ENCODE measurements at places on chromosomes 1 and 21. TPM values are rescaled to one million over a fixed set of nuclear protein-coding genes. Genes with fewer than 3 reads are reported as not detected.

DNA sequence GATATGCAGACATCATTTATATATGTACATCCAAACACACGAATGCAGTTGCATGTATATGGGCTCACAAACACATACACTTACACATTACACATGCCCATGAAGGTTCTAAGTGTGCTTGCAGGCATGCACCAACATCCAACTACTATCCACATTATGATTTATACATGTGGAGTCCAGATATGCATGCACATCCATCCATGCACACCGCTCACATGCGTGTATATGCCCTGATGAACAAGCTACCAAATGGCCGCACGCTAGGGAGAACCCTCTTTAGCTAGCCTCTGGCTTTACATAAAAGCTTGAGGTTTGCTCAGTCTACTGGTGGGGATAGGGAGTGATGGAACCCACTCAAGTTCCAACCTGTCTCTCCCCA lies 8.5 kb downstream of the GPR3 start:
- DNase-seq: no peak

- no peak for DNase-seq
Observed at GRCh38 chr1:197184190-197184589, 37.7 kb upstream of the ASPM start.

DNA sequence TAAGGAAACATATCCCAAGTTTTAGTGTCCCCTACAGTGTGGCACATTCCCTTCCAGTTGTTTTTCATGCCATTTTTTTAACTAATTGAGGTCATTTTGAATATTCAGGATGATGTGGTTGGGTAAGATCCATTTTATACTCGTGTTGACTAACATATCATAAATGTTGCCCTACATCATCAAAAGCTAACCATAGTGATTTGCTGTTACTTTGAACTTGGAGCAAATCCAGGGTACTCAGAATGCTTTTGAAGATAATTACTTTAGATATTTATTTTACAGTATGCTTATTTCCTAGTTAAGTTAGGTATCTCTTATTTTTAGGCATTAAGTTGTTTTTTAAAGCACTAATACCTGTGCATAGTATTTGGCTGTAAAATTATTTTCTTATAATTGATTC lies 57.8 kb downstream of the DYRK1A start:
- DNase-seq: no peak

DNA sequence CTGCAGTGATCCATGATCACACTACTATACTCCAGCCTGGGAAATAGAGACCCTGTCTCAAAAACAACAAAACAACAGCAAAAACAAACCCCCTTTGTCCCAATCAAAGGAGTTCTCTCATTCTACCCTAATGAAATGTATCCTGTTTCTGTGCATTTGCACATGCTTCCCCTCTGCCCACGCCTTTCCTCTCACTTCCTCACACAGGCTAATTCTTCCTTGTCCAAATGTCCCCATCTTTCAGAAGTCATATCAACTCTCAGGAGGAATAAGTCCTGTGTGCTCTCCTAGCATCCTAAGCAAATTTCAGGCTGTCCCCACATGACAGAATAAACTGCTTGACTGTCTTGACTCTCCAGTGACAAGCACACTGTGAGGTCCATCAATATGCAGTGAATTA lies 8.1 kb upstream of the ATP1B1 start:
- no peak for DNase-seq

DNA sequence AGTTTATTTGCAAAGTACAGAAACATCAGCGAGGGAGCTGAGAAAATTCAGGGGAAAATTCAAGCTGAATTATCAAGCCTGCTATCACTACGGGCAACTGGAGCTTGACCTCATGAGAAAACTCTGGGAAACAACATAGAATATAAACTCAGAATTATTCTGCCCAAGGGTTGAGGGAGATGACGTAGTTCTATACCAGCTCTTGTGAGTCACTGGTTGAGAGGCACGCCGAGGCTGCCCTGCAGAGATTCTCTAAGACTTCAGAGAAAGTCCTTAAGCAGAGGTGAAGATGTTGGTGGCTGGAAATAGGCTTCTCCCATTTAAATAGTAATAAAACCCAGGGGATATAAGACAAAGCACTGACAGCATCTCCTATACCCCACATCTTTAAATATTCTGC lies 12.3 kb downstream of the SYDE2 start:
- no peak for DNase-seq

DNA sequence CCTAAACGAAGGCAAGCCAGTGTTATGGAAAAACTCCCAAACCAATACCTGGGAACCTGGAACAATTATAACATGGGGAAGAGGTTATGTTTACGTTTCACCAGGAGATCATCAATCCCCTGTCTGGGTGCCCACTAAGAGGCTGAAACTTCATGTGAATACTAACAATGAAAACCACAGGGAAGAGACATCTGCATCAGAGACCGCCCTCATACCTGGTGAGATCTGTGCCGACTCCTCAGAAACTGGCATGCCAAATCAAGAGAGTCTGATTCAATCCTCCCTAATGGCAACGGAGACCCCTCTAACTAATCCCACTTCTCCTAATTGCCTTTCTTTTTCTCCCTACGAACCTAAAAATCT lies 163.2 kb downstream of the IER5 start:
- DNase-seq: no peak

DNA sequence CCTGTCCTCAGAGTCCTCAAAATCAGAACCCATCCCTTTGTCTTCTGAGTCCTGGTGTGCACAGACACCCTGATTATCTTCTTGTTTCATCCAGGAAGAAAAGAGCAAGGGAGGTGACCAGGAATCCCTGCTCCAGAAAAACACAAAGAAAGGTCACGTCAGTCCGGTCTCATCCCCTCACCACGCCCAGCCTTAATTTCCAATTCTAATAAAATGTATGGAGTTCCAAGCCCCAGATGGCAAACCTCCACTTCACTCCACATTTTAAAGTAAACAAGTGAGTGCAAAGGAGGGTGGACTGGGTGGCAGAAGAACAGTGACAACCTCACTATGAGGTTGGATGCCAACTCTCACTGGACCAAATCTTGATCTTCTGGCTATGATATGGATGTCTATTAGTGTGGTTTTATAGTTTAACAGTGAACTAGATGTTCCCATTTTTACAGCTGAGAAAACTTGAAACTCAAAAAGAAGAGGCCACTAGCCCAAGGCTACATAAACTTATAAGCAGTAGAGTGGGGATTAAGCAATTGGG lies 22.0 kb downstream of the ZNF697 start:
- no peak for DNase-seq

GRCh38 chr21:27564684-27565301 lies 597.9 kb upstream of the ADAMTS5 start:
- peak; percentile 39 for DNase-seq

DNA sequence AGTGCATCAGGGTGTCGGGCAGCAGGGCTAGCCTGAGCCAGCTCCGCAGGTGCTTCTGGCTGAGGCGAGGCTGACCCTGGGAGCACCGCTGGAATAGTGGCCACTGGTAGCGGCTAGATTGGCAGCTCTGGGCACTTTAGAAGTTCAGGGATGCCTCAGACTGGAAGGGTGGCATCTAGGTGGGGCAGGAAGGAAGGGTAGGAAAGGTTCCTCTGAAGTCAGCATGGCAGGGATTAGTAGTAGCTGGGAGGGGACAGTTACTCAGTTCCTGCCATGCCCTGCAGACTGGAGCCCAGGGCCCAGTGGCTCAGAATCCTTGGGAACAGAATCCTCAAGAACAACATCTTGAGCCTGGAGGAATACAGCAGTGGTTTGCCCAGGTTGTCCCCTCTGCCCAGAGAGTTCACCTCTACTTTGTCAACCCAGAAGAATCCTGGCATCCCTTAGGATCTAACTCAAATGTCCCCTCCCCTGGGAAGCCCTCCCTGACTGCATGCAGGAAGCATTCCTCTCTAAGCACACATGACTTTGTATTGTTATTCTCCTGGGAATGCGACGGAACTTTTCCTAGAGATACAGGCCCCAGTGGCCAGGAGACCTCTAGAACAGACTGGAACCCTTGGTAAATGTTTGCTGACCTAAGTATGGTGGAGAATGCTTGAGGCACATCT lies 39.5 kb upstream of the BCAR3 start:
- DNase-seq: no peak

- no peak for DNase-seq
Observed at GRCh38 chr1:26768755-26769154, 19.0 kb upstream of the PIGV start.

DNA sequence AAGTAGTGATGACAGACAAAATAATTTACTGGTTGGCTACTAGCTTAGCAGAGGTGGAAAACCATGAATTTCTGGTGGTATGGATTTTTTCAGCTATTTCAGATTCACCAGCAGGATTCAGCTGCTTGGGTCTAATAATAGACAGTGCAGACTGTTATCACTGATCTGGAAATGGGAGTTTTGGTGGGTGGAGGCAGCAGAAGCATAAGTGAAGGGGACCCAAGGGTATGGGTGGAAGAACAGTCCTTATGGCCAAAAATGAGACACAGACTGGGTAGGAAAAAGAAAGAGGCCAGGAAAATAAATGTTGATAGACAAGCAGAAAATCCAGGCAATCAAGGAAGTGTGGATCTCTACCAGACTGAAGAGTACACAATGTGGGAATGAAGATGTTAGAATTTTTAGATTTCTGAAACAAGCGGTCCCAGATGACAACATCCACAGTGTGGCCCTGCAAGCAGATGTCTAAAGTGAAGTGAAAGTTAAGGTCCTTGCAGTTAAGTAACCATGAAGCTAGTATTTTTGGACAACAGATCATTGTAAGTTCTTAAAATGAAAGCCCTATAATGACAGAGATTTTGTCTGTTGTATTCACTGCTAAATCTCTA lies 24.7 kb downstream of the LYST start:
- no peak for DNase-seq

GRCh38 chr1:30085811-30086770 lies 637.3 kb downstream of the MATN1 start:
- DNase-seq: peak; percentile 88

GRCh38 chr21:41770901-41771624 lies 4.2 kb upstream of the RIPK4 start:
- DNase-seq: no peak

- no peak for DNase-seq
Observed at GRCh38 chr1:196078691-196079090, 529.5 kb downstream of the KCNT2 start.

GRCh38 chr1:89104147-89104546 lies 21.8 kb downstream of the GBP2 start:
- no peak for DNase-seq

DNA sequence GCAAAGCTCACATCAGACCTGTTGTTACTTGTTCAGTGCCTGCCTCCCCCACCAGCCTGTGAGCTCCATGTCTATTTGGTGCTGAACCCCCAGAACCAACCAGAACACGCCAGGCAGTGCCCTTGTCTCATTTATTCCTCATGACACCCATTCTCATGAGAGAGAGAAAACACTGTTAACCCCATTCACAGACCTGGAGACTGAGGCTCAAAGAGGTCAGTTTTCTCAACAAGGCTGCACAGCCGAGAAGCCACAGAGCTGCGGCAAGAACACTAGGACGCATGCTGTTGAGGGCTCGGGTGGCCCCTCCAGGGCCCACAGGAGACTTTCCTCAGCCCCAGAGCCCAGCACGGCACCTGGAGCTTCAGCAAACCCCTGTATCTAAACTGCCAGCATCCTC lies 13.1 kb downstream of the KCNN3 start:
- DNase-seq: no peak

DNA sequence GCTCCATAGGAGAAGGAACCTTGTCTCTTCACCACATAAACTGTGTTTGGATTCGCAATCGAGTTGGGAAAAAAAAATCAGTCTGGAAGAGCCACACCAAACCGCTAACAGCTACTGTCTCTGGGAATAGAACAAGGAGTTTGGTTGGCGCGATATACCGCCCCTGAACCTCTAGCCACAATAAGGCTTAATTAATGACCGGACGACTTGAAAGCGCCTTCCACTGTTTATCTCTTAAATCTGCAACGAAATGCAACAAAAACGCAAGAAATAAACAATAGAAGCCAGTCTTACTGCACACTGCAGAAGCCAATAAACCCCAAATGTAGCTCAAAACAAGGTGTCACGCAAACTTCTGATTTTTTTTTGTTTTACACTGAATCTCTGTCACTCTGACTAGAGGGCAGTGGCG lies 10.9 kb downstream of the BTBD19 start:
- DNase-seq: no peak

- no peak for DNase-seq
Observed at GRCh38 chr1:221837896-221838295, 96.0 kb upstream of the DUSP10 start.

- no peak for DNase-seq
Observed at GRCh38 chr1:167701510-167701909, 20.3 kb upstream of the MPZL1 start.

DNA sequence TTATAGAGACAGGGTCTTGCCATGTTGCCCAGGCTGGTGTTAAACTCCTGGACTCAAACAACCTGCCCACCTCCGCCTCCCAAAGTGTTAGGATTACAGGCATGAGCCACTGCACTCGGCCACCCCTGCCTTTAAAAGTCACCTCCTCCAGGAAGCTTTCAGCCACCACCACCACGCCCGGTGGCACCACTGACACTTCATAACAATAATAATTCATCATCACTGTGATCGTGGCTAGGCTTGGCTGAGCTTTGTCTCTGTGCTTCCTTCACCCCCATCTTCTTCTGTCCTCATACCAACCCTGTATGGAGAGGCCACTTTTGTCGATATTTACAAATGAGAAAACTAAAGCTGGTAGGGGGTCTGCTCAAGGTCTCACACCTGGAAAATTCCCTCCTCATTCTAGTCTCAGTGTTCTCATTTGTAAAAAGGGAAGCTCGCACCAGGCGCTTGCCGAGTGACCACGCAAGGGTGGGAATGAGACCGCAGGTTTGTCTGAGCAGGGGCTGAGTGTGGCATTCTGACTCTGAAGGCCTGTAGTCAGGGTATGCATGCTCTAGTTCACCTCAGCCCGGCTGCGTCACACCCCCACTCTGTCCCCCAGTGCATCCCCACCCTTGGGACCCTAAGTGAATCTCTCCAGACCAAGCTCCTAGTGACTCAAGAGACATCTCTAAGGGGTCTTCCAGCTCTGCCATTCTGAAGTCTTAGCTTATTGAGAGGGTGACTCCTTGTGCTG lies 12.9 kb upstream of the EPHA2 start:
- no peak for DNase-seq

- DNase-seq: no peak
Observed at GRCh38 chr1:80982831-80983230, 817.9 kb upstream of the ADGRL2 start.

DNA sequence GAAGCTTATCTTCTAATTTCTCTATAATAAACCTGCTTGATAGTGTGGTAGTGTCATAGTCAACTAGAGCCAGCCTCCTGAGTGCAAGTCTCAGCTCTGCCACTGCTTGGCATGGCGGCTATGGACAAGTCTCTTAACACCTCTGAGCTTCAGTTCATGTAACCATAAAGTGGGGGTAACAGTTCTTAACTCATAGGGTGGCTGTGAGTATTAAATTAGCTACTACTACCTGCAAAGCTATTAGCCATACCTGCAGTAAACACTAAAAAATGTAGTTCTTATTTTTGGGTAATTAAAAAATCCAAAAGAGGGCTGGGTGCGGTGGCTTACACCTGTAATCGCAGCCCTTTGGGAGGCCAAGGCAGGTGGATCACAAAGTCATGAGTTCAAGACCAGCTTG lies 2.2 kb upstream of the CDC42 start:
- DNase-seq: no peak

- DNase-seq: no peak
Observed at GRCh38 chr1:234645474-234645953, 35.5 kb upstream of the IRF2BP2 start.

Gene IL19
- total RNA-seq: not detected

Gene INAVA
- total RNA-seq: not detected

Gene PGLYRP4
- not detected for total RNA-seq

Gene OVAAL
- total RNA-seq: 0.47 TPM

Gene C1QC
- 96.3 TPM for total RNA-seq

Gene TSSK3
- total RNA-seq: 1.1 TPM

Gene AJAP1
- 0.18 TPM for total RNA-seq

Gene CHRNB2
- not detected for total RNA-seq

Gene C1orf141
- not detected for total RNA-seq

Gene SEMA4A
- total RNA-seq: 2.3 TPM

Gene PRELP
- total RNA-seq: 43.9 TPM

Gene AUNIP
- total RNA-seq: not detected
